ENCODE measurements at places on chromosomes 1 and 21.

DNA sequence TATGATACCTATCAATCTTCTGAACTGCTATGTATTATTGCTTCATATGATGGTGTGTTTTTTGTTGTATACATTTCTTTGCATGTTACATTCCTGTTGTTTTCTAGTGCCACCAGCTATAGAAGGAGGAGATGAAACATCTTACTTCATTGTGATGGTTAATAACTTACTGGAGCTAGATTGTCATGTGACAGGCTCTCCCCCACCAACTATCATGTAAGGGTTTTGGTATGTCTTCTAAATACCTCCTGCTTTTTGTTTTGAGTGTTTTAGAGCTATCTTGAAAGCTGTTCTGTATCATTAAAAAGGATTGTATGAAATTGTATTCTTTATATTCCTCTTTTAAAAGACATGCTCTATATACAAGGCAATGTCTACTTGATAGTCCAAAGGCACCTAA is 282.7 kb downstream of the HMCN1 start:
- no peak for DNase-seq

DNA sequence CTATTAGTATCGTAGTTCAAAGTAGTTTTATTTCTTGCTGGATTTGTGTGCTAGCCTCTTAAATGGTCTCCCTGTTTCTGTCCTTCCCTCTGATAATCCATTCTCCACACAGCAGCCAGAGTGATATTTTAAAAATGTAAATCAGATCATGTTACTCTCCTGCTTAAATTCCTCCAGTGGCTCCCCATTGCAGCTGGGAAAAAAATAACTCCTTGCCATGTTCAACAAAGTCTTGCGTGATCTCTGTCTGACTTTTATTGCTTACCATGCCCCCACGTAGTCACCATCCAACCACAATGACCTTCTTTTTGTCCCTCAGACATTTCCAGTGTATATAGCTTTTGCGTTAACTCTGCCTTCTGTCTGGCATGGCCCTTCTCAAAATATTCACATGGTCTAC is 178.8 kb downstream of the FGGY start:
- no peak for DNase-seq

DNA sequence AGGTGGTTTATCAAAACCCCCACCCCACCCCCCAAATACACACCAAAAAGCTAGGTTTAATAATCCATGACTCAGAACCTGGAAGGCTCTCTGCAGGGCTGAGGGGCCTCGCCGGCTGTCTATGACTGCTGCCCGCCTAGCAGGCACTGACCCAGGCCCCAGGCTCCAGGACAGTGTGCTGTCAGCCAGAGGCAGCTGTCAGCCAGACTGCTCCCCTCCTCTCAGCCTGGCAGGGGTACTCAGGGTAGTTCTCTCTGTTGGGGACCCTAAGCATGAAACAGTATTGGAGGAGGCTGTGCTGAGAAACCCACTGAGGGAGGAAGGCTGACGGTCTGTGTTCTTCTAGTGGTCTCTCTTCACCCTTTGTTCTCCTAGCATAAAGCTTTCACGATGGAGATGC is 90.3 kb downstream of the CCDC185 start:
- DNase-seq: no peak

DNA sequence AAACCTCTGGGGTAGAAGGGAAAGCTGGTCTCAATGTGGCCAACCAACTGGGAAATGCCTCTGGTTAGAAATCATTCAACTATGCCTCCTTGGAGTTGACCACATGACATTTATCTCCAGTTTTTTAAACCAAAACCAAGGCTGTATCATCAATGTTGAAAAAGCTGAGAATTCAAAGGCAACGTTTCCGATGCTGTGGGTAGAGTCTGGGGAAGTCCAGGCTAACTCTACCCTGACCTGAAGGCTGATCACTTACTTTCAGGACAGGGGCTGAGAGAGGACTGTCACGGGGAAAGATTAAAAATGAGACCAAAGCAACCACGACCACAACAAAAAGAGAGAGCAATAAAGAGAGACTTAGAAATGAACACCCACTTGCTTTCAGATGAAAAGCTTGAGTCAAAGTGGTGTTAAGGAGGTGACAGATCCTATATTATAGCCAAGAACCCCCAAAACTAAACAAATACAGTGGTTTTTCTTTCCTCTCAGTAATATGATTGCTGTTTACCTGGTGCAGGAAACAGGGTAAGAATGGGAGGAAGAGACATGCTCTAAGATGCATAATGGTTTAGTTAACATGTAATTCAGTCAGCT is 90.8 kb upstream of the TNFSF4 start:
- DNase-seq: no peak

DNA sequence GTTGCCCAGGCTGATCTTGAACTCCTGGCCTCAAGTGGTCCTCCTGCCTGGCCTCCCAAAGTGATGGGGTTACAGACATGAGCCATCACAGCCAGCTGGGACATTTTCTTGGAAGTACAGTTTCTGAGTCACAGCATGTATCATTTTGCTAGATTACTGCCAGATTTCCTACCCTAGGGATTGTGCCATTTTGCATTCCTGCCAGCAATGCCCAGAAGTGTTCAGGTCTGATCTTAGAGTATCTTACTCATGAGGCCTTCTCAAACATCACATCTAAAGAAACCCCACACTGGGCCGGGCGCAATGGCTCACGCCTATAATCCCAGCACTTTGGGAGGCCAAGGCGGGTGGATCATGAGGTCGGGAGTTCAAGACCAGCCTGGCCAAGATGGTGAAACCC is 10.2 kb downstream of the BMP8A start:
- DNase-seq: peak; percentile 61

DNA sequence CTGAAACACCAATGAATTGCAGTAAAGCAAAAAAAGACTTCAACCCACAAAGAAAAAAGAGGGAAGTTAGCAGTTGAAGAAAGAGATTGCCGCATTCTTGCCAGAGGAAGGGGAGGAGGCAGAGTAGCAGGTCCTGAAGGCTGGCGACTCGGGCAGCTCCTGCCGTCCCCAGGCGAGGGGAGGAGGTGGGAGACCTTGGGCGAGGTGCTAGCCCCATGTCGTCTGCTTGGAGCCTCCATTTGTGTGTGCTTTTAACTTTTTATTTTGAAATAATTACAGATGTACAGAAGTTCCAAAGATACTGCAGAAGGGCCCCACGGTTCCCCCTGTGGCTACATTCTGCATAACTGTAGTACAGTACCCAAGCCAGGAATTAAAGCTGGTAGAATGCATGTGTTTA is 6.7 kb downstream of the TRPM2 start:
- DNase-seq: no peak

DNA sequence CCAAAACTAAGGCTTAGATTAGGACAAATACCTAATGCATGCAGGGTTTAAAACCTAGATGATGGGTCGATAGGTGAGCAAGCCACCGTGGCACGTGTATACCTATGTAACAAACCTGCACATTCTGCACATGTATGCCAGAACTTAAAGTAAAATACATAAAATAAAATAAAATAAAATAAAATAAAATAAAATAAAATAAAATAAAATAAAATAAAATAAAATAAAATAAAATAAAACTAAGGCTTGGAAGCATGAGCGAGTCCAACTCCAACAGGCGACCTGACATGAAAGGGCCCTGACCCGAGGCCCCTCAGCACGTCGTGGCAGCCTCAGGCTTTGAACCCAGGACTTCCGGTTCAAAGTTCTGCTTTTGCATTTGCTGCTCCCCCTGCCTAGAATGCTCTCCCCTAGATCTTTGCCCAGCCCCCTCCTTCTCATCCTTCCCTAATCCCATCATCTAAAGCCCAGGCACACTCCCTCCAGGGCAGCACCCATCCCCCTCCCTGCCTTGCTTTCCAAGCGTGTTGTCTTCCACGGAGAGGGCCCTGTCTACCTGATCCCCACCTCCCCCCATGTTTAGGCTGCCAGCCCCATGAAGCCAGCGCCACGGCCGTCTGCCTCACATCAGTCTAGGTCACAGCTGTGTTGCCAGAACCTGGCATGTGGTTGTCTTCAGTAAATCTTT is 64.3 kb downstream of the TAS1R2 start:
- no peak for DNase-seq

DNA sequence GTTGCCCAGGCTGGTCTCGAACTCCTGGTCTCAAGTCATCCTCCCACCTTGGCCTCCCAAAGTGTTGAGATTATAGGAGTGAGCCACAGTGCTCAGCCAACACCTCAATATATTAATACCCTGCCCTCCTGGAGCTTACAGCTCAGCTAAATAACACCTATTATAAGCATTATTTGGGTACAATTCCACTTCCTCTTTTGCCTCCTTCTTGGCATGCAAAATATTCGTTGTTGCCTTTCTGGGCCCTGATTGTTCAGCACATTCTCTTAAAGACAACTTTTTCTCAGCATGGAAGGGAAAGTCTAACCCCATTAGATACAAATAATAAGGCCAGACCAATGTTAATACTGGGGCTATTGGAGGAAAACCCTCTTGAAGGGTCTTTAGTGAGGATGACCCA is 2.8 kb downstream of the PAQR7 start:
- no peak for DNase-seq

DNA sequence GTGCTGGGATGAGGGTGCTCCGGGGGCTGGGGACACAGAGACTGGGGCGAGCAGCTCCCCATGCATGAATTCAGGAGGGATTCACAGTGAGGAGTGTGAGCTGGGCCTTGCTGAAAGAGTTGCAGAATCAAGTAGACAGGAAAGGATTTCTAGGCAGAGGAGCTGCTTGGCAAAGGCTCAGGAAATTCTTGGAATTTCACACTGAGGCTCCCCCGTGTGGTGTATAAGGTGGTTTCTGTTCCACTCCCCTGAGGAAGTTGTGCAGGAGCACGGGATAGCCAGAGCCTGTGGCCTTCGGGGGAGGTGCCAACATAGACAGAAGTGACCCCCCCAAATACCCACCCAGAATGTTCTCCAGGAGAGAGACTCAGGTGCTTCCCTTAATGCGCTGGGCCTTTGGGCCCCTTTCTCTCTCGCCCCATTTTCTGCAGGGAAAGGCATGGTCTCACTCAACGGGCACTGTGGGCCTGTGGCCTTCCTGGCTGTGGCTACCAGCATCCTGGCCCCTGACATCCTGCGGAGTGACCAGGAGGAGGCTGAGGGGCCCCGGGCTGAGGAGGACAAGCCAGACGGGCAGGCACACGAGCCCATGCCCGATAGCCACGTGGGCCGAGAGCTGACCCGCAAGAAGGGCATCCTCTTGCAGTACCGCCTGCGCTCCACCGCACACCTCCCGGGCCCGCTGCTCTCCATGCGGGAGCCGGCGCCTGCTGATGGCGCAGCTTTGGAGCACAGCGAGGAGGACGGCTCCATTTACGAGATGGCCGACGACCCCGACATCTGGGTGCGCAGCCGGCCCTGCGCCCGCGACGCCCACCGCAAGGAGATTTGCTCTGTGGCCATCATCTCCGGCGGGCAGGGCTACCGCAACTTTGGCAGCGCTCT is 58.5 kb upstream of the ACTL8 start:
- peak; percentile 77 for DNase-seq

GRCh38 chr1:17475752-17476151 is 36.3 kb upstream of the RCC2 start:
- peak; percentile 22 for DNase-seq

- DNase-seq: no peak
These were observed 113.7 kb upstream of the RUNX1 start for GRCh38 chr21:35162831-35163230.

DNA sequence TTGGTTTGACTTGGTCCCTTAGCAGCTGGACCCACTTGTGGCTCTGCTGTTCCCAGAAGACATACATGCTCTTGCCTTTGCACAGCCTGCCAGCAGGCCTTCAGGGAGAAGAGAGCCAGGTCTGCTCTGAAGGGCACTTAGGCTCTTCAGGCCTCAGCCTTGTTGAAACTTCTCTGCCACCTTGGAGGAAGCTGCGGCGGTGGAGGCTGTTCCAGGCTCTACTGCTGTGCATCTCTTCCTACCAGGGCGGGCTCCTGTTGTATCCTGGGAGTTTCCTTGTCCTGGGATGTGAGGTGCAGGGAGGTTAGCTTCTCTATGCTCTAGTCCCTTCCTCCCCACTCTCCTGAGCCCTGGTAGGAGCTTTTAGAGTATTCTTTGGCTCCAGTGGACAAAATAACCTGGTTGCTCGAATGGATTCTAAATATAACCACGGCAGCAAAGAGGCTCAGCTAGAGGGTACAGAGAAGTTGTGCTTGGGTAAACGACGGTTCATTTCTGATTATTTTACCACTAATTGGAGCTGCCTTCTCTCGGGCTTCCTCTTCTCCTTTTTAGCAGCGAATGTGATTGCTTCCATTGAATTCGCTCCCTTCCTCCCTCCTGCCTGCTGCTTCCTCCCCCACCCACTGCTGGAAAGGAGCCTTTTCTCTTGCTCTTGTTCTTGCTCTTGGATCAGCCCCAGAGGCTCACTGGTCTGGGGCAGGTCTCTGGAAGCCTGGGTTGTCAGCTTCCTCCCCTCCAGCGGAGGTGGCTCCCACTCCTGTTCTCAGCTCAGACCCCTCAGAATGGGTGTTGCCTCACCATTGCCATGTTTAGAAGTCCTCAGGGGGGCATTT is 126.6 kb upstream of the CACNA1E start:
- DNase-seq: no peak

DNA sequence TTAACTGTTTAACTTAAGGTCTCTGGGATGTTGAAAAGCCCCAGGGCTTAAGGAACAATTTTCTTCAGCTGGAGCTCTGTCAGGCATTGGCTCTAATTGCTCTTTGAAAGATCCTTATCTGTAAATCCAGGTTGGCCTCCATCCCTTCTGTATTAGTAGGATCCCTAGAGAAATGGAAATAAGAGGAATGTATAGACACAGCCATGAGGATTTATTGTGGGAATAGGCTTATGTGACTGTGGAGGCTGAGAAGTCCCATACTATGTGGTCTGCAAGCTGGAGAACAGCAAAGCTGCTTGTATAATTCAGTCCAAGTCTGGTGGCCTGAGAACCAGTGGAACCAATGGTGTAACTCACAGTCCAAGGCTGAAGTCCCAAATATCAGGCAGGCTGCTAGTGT is 47.6 kb upstream of the VAV3 start:
- no peak for DNase-seq

GRCh38 chr1:240575981-240576662 is 35.8 kb downstream of the GREM2 start:
- DNase-seq: peak; percentile 42

DNA sequence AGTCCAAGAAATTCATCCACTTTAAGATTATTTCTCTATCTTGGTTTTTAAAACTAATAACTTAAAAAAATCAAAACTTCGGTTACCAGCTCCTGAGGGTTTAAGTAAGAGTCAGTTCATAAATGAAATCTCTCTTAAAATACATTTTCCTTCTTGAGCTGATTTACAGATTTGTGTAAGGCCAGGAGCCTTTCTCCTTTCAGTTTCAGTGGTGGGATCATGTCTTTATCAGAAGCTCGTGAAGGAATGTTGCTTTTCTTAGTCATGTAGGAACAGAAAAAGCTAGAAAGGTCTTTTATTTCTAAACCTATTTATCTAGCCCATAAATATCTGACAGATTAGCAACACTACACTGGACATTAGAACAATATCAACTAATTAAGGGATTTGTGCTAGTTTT is 390.2 kb downstream of the GPATCH2 start:
- DNase-seq: no peak

Measured in AG08396 (cell line).